ENCODE measurements at places on chromosomes 1 and 21. TPM values are rescaled to one million over a fixed set of nuclear protein-coding genes. Genes with fewer than 3 reads are reported as not detected.

TMEM54 gene
- 105 TPM for total RNA-seq

PLA2G2A gene
- total RNA-seq: 29.9 TPM

DNA sequence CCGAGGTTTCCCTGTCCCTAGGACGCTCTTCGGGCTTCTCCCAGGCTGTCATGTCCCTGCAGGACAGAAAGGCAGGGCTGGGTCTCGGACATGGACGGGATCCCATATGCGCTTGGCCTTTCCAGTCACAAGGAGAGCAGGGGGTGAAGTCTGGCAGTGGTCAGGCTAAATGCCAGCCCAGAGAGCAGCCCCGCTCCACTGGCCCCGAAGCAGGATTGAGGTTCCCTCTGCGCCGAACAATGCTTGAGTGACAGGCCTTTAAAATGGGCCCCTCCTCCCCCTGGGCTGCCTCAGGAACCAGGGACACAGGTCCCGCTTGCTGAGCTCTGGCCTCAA is 12.7 kb downstream of the DRAXIN start:
- DNase-seq: no peak

DNA sequence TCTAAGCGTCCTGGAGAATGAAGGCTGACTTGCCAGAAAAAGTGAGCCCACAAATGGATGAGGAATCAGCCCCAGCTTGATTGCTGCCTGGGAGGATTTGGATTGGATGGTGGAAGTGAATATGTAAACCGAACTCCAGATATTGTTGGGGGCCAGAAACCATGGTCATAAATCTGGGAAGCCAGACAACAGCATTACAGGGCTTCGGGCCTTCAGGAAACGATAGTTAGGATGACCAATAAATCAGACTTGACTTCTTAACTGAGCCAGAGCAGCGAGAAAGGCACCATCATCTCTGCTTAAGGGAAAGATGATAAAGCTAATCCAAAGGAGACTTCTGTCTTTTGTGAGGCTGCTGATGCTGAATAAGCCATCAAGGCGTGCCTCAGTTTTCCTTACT is 26.6 kb downstream of the FAM78B start:
- DNase-seq: no peak

DNA sequence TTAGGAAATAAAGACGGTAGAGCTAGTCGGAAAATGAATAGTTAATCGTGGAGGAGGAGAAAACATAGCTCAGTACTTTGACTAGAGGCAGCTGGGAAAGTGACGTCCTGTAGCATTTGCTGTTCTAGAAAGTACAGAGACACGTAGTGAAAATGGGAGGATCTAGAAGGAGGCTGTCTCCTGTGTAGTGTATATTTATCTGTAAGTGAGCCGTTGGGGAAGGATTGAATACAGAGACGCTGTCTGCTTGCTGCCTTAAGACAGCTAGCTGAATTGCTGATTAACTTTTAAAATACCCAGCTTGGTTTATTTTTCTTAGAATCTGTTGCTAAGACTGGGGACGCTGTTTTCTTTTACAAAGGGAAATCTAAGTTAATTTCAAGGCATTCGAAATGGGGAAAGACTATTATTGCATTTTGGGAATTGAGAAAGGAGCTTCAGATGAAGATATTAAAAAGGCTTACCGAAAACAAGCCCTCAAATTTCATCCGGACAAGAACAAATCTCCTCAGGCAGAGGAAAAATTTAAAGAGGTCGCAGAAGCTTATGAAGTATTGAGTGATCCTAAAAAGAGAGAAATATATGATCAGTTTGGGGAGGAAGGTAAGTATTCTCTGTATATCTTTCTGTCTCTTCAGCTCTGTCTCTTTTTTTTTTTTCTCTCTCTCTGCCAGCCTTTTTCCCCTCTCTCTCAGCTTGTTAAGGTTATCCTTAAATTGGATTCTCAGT is at the start of gene DNAJB4:
Gene DNAJB4 (plus strand): TSS at position 221 of the 729 bp plus-strand sequence. CDS start 172 bp downstream, at position 393.
- peak; percentile 92 for DNase-seq

DNA sequence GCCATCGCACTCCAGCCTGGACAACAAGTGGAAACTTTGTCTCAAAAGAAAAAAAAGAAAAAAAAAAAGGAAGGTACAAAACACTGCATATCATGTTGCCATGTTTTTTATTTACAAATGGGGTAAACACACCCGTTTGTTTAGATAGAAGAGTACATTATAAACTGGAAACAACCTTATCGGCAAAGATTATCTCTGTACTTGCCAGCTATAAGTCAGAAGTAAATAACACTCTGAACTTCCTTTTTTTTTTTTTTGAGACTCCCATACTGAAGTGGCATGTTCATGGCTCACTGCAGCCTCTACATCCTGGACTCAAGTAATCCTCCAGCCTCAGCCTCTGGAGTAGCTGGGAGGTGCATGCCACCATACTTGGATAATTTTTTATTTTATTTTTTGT is 21.9 kb downstream of the USP48 start:
- no peak for DNase-seq

- no peak for DNase-seq
Measured at GRCh38 chr1:76492752-76493430, 374.4 kb upstream of the ST6GALNAC5 start.

DNA sequence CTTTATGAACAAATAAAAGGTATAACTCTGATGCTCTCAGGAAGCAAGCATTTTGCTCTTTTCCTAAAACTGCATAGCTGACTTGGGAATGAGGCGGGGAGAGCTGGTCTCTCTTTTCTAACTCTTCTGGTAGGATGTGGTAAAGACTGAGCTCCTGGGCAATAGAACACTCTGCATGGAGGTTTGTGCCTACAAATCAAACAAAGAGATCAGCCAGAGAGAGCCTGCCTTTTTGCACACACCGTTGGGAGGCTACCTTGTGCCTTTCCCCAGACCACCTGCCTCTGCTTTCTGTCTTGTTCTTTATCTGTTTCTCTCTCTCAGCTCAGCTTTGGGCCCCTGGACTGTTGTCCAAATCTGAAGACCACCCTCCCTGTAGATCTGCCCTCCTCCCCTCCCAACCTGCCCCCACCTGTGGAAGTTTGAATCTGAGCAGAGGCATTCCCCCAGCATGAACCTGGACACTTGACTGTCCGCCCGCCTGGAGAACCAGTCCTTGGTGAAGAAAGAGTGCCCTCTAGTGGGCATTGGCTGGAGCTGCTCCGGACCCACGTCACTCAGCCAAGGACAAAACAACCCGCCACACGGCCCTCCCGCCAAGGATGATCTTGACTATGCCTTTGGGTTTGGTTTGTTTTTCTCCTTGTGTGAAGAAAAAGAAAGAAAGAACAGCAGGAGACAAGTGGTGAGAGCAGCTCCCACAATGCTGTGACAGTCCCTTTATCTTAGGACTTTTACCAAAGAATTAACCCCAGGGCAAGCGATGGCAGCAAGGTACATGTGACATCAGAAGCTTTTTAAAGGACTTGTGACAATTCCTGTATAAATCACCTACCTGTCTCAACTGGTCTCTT is 228.2 kb downstream of the PBX1 start:
- peak; percentile 96 for DNase-seq

DNA sequence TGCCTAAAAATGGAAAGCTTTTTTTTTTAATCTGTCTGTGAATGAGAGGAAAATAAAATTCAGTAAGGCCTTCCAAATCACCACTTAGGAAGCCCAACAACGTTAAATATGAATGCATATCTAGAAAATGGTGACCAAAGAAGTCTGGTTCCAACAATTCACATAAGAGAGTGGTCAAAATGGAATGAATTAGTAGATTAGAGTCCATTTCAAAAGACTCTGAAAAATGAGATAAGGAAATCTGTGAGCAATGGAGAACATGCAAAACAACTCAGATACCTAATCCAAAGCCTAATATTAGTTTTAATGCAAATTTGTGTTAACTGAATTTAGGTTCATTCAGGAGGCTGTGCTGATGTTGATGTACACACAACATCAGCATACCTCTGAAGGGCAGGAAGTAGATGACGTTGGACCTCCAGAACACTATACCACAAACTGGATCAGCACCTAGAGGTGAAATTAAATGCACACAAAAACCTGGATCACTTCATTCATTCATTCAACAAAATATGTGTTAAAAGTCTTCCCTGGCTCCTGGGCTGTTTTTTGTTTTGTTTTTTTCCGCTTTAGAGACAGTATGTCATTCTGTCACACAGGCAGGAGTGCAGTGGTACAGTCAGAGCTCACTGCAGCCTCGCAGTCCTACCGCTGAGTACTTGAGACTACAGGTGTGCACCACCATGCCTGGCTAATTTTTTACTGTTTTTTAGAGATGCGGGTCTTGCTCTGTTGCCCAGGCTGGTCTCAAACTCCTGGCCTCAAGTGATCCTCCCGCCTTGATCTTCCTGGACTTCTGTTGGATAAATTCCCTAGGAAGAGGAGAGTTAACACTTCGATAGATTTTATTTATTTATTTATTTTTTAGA is 4.9 kb upstream of the BRWD1 start:
- no peak for DNase-seq

All from esophagus muscularis mucosa (tissue), 4 donors.